NCI-H1436 treated with DMSO at 0.1 percent for 48 hours (cell line): ENCODE measurements at places on chromosomes 12 and 14.

DNA sequence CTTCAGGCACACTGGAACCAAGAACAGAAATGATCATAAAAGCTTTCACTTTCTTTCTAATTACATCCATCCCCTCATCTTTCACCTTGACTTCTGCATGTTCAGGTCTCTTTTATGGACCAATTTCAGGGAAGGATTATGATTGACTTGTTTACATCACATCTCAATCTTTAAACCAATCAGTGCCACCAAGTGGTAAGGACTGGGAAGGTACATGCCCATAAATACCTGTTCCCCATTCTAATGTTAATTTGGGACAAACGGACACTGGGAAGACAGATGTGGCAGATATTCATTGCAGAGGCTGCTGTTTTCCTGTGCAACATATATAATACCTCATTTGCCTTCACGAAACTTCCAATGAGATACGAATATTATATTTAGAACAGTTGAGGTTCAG lies 978.1 kb downstream of the GALC start:
- DNase-seq, result no peak

GRCh38 chr14:72560331-72560730 lies 333.6 kb downstream of the DPF3 start:
- no peak for DNase-seq

GRCh38 chr12:109589240-109589590 lies 15.6 kb downstream of the MVK start:
- DNase-seq, result no peak

DNA sequence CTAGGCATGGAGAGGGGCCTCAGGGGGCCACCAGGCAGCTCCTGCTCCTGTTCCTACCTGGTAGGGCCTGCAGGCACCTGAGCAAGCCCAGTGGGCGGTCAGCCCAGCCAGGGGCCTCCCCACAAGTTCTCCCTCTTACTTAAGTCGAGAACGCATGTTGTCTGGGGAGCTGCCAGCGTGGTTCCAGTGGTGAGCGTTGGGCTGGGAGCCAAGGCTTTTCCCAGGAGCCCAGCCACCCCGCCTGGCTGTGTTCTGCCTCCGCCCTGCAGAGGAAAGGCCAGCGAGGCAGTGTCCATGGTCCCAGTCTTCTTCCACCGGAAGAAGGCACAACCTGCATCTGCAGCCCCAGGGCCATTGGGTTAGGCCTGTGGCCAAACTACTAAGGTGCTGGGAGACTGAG lies 1.4 kb downstream of the C14orf180 start:
- DNase-seq, result no peak

- no peak for DNase-seq
Observed at GRCh38 chr12:57008178-57008577, 1.8 kb upstream of the ZBTB39 start.

- DNase-seq, result no peak
Observed at GRCh38 chr14:61472801-61473376, 151.5 kb downstream of the PRKCH start.

DNA sequence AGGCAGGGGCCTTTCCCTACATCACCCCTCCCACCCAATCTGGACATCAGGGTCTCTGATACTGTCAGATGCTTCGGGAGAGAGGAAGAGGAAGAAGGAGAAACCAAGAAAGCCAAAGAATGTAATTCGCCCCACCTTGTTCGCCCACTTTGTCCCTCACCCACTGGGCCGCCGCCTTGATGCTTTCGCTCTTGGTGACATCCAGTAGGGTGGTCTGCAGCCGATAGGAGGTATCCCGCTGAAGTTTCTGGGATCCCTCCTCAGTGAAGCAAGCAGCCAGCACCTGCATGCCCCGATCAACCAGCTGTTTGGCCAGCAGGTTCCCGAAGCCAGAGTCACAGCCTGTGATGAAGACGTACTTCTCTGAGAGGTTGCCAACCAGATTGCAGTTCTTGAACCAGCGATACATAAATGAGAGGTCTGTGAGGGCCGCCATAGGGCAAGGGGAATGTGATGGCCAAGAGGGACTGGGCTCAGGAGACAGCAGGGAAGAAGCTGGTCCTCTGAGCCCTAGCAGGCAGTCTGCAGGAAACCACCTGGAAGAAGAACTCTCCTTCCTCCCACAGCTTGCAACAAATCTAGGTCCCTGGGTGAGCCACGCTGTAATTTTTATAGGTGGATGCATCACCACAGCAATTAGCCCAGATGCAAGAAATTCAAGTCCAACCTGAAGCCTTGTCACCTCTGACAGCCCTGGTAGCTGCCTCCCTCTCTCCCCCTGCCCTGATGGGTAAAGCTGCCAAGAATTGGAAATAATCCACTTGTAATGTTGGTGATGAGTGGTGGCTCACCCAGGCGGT lies at the start of gene SDR9C7:
TSS of gene SDR9C7 (minus strand) at position 583 of the 800 bp plus-strand sequence. CDS start at position 436, 147 bp downstream.
- DNase-seq, result no peak

DNA sequence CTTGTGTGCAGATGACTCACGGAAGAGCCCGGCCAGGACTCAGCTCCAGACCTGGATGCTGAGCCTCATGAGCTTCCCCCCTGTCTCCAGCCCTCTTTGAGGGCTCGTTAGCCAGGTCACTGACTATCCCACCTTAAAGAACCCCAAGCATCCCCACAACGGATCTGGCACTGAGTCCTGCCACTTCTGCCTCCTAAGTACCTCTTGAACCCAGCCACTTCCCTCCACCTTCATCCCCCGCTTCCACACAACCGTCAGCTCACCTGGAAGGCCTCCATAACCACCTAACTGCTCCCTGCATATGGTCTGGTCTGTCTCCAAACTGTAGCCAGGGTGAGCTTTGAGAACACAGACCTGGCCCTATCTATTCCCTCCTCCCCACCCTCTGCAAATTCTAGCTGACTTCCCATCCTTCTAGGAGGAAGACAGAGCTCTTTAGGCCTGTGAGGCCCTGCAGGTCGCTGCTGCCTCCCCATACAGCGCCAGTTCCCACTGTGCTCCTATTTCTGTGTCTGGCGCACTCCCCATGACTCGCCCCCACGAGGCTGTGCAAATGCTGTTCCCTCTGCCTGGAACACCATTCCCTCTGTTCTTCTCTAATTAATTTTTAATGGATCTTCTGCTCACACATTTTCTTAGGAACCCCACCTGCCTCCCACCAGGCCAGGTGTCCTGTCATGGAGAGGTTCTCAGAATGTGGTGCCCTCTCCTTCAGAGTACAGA lies 2.9 kb upstream of the HSP90AA1 start:
- no peak for DNase-seq

- DNase-seq, result no peak
Observed at GRCh38 chr12:13194401-13195110, 2.0 kb upstream of the EMP1 start.

GRCh38 chr14:103708750-103709187 lies 6.5 kb downstream of the XRCC3 start:
- no peak for DNase-seq

DNA sequence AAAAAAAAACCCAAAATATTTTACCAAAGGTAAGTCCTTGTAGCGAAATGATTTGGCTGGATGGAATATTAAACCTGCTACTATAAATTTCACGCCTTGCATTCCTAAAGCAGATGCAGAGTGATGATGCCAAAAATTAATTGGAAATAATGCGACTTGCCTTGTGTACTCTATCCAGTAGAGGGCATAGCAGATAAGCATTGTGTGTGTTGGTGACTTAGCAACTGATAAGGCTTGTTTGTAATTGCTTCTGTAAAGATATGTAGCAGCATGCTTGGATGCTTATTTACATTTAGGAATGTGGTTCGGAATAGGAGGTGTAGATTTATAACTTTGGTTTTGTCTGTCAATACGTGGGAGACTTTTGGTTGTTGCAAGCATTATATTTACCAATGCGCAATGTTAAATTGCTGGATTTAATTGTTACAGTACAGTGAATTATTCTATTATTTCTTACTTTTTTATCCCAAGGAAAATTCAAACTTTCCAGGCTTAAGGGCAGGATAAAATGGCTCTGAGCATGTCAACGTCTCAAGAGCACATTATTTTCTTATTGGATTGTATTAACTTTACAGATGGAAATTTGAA lies 80.5 kb downstream of the TMEM260 start:
- DNase-seq, result peak; percentile 34

DNA sequence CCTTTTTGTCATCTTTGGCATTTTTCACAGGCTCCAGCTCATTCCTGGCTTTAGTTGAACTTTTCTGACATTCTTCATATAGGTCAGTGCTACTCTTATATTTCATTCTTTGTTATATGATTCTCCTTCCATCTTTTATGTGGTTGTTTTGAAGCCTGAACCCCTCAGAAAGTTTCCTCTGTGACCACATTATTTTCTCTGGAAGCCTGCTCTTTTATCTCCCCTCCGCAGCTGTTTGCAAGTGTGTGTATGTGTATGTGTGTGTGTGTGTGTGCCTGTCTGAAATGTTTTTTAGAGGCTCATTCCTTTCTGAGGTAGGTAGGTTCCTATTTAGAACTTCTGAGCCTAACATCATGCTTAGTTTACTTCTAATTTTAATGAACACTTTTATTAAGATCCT lies 47.6 kb downstream of the ANO4 start:
- no peak for DNase-seq

- DNase-seq, result no peak
Observed at GRCh38 chr14:55298500-55298822, 27.2 kb downstream of the FBXO34 start.

DNA sequence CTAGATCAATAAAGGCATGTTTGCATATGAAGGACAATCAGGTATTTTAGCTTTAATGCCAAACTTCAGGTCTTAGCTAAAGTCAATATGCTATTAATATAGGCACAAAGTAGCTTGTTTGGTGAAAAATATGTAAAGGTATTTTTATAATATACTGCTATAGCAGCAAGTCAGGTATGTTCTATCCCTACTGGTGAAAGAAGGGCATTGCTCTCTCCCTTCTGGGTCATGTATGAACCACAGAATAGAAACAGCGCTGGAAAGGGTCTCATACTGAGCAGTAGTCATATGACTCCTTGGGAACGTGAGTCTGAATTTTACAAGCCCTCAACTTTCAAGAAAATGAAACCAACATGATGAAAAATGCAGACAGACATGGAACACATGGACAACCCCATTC lies 314.6 kb downstream of the GRIN2B start:
- DNase-seq, result no peak

GRCh38 chr14:104936361-104937155 lies 11.9 kb downstream of the PLD4 start:
- DNase-seq, result no peak

DNA sequence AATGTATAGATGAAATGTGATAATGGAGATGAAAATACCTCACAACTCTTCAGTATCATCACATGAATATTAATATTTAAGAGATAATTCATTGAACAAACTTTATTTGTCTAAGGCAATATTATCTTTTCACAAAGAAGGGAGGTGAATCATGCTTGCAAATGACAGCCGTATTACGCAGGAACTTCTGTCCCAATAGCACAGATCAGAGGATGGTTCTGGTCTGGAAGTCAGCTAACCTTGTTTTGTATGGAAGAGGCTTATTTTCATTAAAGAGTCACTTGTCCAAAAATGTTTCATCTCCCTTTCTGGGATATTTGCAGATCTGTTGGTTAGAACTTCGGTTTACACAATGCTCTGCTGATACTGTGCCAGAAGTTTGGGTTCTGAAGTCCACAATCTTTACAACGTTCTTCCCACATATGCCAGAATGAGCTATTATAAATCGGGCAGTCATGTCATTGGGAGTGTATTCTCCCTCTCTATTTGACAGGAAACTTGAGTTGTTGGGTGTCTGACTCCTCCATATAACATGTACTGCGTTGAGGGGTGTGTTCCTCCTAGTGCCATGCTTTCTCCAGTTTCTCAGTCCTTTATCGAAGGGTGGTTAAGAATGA lies 29.8 kb downstream of the YY1 start:
- no peak for DNase-seq

DNA sequence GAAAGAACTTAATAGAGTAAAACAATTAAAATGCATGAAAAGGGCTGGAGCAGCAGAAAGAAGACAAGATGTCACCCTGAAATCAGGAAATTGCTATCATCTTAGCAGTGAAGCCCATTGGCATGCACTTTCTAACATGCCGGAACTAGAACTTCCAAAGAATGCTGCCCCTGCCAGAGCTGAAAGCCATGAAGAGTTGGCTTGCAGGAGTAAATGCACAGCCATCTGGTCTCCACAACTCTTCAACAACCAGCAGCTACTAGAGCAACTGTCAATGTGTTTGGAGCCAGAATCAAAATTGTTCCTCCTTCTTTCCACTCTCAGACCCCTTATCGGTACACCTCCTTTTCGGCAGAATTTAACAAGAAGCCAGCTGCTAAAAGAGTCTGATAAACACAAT lies 414.1 kb downstream of the KCNH5 start:
- no peak for DNase-seq

DNA sequence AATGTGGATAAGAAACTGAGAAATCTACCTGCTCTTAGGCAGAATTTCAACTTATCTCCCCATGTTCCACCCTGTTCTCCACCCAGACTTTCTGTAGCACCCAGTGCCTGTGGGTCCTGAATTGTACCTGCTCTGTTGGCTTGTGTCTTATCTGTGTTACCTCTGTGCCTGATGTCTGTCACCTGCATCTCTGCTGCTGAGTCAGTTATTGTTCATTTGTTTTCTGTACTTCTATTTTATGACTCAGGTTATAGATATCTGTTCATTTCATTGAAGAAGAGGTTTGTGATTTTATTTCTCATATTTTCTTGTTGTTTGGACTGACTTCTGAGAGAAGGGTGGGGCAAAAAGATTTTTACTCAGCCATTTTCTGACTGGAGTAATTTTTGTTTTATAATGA lies 11.7 kb downstream of the SOCS4 start:
- no peak for DNase-seq

DNA sequence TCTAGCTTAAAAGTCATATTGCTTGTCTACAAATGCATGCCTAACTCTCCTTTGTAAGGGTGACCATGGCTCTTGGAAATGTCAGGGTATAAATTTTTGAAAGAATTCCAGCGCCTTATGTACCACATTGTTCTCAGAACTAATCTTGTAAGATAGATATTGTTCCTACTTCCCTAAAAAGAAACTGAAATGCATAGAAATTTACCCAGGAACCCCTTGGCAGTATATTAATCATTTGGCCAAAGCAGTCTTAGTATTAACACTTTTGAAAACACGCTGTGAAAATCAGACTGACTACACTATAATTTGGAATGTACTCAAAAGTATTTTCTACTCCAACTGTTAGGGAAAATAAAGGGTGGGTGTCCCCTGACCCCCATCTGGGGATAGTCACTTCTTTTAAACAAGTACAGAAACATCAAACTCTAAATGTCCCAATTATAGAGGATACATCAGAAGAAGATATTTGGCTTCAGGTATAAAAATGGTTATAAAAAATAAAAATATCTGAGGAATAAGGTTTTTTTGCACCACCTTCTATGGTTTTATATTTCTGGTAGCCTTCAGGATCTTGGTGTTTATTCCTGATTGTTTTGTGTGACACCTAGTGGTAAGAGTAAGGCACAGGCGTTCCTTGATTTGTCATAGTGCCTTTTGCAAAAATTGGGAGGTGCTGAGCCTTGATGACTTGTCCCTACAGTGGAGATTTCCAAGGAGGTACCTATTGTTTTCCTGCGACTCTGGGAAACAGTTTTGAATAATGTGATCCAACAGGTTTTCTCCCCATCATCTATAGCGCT lies 2.2 kb upstream of the NFKBIA start:
- DNase-seq, result no peak

GRCh38 chr12:131057211-131057721 lies 103.6 kb downstream of the ADGRD1 start:
- no peak for DNase-seq
